ENCODE measurements at places on chromosomes 3 and 15.

- no peak for DNase-seq
These were observed 1.5 kb downstream of the VWA5B2 start for GRCh38 chr3:184230603-184231528.

- no peak for DNase-seq
These were observed 90.0 kb downstream of the ST6GAL1 start for GRCh38 chr3:187020376-187020775.

- DNase-seq, result no peak
These were observed 78.4 kb upstream of the KLF13 start for GRCh38 chr15:31248263-31248662.

DNA sequence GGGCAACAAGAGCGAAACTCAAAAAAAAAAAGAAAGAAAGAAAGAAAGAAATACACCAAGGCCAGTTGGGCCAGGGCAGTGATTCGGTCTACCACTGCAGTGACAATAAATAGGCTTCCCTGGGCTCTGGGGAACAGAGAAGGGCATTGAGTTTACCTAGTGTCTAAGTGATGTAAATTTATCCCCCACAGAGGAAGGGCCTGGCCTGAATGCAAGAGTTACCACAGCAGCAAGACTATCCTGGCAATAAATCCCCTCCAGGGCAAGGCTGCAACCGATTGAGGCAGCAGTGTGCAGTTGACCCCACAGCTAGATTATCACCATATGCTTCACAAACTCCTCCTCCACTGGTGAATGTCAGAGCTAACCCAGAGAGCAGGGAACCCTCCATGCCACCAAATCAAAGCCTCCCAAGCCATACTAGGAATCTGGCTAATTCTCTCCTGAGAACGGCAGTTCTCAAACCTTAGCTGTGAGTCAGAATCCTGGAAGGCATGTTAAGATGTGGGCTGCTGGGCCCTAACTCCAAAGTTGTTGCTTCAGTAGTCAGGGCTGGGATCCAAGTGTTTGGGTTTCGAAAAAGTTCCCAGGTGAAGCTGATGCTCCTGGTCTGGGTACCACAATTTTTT is 64.3 kb upstream of the GATM start:
- DNase-seq, result no peak

- no peak for DNase-seq
These were observed 55.6 kb upstream of the ABHD10 start for GRCh38 chr3:111923095-111923771.

DNA sequence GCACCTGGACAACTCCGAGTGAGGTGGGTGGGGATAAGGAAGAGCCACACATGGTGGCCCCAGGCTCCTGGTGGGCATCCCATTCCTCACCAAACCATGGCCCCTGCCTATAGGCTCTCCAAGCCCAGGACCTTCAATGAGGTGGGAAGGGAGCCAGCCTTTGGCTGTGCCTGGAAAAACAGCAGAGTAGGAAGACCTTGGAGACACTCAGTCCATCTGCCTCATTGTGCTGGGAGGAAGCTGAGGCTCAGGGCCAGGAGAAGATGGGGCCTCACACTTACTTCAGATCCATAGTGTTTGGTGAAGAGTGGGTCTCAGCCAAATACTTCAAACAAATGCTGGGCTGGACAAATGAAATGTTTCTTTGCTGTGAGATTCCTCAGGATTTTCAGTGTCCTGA is 47.4 kb upstream of the APEH start:
- no peak for DNase-seq
